ENCODE measurements at places on chromosomes 6 and 20.

GRCh38 chr6:35662999-35663398 is 25.7 kb downstream of the FKBP5 start:
- DNase-seq = no peak

GRCh38 chr6:1795910-1796309 is 186.2 kb downstream of the FOXC1 start:
- DNase-seq = no peak

GRCh38 chr6:12440981-12441380 is 150.8 kb downstream of the EDN1 start:
- no peak for DNase-seq

GRCh38 chr20:18712131-18712530 is 101.5 kb upstream of the SCP2D1 start:
- no peak for DNase-seq

GRCh38 chr6:136334465-136334846 is 44.8 kb upstream of the BCLAF1 start:
- DNase-seq = peak; percentile 46

GRCh38 chr6:28943557-28944411 is 20.0 kb upstream of the TRIM27 start:
- peak; percentile 80 for DNase-seq

DNA sequence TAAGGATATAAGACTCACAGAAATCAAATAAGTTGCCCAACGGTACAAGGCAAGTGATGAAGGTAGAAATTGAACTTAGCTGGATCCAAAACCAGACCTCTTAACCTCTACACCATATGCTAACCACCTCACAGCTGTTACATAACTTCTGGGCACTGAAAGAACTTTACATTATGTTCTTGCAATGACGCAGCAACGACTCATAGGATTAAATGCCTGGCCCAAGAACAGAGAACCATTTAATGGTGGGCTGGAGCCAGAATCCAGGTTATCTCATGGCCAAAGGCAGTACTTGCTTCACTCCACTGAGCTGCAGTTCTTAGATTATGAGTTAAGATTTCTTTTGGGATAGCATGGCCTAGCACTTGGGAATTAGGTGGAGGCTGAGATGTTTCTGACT is 4.4 kb downstream of the TRMT6 start:
- no peak for DNase-seq
